Glomerular endothelial cell (primary cell): ENCODE measurements at places on chromosomes 12 and 14.

DNA sequence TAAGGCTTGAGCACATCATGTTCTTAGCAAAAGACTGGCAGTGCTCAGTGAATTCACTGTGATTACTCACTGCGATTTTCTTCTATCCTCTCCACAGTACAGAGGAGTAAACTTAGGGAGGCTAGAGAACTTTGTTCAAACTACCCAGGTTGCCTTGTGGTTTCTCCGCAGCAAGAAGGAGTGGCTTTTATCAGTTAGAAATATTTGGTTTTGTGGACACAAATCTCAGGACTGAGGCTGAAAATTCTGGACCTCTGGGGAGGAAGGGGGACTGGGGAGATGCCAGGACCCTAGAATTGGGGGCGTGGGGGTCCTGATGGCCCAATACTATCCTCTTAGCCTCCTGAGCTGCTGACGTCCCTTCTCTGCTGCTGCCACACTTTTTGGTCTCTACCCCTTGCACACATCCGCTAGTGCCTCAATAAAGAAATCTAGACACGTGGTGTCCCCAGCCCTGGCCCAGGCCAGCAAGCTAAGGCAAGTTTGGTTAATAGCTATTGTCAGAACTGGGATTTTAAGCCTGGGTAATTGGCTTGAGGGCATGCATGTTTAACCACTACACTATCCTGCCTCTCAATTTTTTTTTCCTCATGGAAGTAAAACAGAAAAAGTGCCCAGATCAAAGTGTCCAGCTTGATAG is 842 bp downstream of the OAS2 start:
- DNase-seq = no peak

DNA sequence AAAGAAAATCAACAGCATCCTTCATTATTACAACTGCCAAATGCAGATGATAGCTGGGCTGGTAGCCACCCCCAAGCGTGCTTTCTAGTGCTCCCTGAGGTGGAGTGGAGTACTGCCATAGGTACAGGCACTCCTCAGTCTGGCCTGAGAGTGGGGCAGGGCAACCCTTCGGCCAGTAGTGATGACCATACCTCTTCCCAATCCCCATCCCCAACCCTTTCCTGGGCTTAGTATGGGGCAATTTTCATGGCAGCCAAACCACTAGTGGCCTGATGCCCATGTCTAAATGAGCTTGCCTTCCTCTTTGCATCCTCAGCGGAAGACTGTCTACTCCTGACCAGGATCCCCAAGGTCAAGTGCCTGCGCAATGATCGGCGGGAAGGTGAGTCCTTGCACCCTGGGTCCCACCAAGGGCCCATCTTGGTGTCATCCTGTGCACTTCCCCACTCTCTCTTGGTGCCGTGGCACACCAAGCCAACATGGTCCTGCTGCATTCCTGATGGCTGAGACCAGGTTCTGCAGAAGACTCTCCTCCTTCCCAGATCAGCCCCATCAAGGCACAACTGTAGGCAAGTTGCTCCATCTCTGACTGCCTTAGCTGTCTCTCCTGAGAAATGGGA is 65.8 kb downstream of the GALNT16 start:
- no peak for DNase-seq

DNA sequence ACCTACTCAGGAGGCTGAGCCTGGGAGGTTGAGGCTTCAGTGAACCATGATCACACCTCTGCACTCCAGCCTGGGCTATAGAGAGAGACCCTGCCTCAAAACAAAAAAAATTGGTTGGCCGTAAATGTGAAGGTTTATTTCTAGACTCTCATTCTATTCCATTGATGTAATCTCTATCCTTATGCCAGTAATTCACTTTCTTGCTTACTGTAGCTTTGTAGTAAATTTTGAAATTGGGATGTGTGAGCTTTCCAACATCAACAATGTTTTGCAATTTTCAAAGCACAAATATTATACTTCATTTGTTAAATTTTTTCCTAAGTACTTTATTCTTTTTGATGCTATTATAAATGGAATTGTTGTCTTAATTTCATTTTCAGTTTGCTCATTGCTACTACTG is 24.6 kb downstream of the LIN52 start:
- DNase-seq = no peak

DNA sequence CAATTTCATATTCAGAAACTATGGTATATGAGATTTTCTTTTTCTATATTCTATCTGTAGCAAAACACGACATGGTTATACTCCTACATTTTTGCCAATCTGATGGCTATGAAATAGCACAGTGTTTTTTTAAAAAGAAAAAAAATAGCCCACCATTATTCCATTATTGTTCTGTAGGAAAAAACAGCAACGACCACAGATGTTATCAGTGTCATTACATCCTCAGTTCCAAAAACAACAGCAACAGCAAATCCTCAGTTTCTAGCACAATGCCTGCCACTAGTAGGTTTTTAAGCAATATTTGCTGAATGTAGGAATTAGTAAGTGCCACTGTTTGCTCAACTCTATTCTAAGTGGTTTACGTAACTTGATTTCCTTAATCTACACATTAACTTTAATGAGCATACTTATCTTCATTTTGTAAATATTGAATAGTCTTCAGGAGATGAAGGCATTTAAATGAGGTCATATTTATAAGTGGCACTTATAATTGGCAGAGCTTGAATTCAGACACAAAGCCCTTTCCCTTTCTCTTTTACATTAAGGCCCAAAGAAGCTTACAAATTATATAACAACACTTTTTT is 8.3 kb downstream of the RNASE6 start:
- DNase-seq = no peak

GRCh38 chr14:21631084-21631483 is 3.7 kb downstream of the OR10G2 start:
- no peak for DNase-seq

- no peak for DNase-seq
These were observed 19.9 kb upstream of the NEDD1 start for GRCh38 chr12:96886998-96887677.

DNA sequence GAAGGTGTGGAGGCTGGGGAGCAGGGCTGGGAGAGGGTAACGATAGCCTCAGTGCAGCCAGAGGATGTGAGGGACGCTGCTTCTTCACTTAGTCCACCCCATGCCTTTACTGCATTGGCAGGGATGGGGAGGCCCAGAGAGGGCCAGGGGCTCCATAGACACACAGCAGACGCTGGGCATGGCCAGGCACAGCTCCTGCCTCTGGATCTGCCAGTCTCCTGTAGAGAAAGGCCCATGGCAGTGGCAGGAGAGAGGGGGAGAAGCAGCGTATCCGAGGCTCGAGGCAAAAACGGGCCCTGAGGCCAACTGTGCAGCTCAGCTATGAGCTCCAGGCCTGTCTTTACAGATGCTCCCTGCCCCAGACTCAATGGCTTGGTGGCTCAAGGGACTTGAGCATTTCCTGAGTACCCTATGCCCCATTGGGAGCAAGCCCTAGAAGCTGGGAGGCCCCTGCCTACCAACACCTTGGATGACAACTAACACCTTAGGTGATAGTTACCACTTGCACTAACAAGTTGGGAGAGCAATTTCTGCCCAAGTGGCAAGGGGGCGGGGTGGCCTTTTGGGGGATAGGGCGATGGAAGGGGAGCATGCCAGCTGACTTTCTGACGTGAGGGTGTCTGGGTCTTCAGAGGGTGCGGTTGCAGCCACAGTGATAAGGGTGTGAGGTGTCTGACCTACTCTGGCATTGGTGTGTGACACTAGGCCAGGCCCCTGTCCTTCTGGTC is 5.0 kb upstream of the LBHD2 start:
- DNase-seq = no peak

- no peak for DNase-seq
These were observed 82.0 kb downstream of the VWF start for GRCh38 chr12:6042446-6042845.

DNA sequence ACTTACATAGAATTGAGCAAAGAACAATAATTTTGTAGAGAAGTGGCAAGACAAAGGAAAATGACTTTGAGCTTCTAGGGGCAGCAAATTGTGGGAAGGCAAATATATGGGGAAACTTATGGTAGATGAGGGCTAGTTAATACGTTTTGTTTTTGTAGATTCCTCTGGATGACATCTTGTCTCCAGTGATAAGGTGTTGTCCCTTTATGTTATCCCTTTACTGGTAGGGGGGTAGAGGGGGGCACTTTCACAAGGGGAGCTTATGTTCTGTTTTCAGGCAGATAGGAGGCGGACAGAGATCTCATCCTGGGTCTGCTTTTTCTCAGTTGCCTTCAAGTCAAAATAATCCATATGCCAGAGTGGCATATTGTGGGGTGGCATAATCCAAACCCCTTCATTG is 106.5 kb upstream of the AMIGO2 start:
- DNase-seq = no peak

- DNase-seq = no peak
These were observed 4.5 kb upstream of the HDAC7 start for GRCh38 chr12:47824198-47824597.

DNA sequence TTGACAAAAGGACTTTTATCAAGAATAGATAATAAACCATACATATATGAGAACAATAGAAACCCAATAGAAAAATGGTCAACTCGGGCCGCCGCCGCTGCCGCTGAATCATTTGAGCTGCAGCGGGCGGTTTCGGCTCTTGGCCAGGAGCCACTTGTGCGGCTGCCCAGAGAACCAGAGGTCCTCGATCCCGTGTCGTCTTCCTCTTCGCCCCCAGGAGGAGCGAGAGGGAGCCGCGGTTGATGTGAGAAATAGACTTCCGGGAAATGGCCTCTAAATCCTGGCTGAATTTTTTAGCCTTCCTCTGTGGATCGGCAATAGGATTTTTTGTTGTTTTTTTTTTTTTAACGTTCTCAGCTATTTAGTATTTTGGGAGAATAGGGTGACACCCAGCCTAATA is 44.8 kb downstream of the CPSF6 start:
- DNase-seq = no peak

DNA sequence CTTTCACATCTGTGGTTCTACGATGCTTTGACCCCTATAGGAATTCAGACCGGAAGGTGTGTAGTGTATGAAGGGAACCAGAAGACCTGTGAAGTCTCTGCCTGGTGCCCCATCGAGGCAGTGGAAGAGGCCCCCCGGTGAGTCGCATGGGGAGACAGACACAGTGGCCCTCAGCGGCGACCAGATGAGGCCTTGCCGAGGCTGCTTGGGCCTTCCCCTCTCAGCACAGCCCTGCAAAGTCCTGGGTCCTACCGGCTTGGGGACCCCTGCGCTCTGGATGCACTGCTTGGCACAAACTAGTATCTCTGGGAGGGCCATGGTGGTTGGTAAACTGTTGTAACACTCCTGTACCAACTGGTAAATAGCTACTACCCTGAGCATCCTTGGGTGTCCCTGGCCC is 29.7 kb downstream of the P2RX7 start:
- DNase-seq = no peak

- no peak for DNase-seq
These were observed 17.2 kb downstream of the BDKRB2 start for GRCh38 chr14:96221841-96222240.

GRCh38 chr12:66092559-66093269 is 37.8 kb downstream of the LLPH start:
- DNase-seq = no peak
